ENCODE measurements at places on chromosomes 6 and 20.

DNA sequence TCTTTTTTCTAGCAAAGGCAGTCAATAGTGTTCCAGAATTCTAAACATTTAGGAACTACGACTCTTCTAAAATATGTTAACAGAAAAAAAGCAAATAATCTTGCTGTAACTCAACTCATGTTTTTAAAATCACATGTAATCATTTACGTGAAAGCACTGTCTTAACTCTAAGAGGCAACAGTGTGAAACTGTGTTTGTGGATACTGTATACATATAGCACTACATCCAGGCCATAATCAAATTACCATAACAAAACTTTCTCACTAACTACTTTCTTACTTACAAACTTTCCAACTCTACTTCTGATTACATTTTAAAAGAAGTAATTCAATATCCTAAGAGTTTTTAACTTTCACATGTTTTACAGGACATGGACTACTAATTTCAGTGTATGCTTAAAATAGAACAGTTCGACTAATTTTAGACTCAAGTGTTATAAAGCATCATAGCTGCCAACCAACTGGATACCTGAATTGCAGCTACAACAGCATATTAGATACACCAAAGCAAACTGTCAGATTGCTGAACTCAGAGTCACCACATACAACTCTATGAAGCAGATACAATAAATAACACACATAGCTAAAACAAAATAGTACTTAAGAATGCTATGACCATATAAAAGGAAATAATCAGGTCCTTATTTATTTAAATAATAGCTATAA is 121.6 kb upstream of the BEND6 start:
- no peak for DNase-seq

GRCh38 chr6:49548613-49549304 is 1.7 kb upstream of the C6orf141 start:
- no peak for DNase-seq

GRCh38 chr6:112571488-112572270 is 224.5 kb downstream of the RFPL4B start:
- no peak for DNase-seq

- no peak for DNase-seq
Measured at GRCh38 chr6:140871911-140872310, 1260.8 kb upstream of the GJE1 start.

GRCh38 chr6:26051665-26052310 is 35.4 kb upstream of the HFE start:
- DNase-seq: no peak

- DNase-seq: no peak
Measured at GRCh38 chr6:93419304-93420162, at the start of gene EPHA7. TSS of gene EPHA7 (minus strand) at chr6:93419559. CDS start at chr6:93419341, 218 bp downstream.

GRCh38 chr6:137777687-137778075 is 89.4 kb upstream of the TNFAIP3 start:
- no peak for DNase-seq

DNA sequence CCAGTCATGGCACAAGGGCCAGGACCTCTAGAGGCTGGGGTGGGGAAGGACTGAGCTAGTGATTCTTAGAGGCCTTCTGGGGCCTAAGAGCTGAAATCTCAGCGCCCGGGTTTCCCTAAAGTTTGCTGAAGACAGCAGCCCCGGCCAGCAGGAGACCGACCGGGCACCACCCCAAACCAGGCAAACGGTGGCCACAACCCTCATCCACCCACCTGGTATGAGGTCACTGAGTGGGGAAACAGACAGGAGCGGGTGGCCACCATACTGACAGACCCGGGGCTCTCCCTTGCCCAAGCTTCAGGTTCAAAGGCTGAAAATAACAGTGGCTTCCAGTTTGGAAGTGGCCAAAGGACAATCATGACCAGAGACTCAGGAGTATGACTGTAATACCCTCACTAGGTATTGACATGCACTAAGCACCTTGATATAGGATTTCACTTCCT is 35.0 kb upstream of the ID1 start:
- no peak for DNase-seq

DNA sequence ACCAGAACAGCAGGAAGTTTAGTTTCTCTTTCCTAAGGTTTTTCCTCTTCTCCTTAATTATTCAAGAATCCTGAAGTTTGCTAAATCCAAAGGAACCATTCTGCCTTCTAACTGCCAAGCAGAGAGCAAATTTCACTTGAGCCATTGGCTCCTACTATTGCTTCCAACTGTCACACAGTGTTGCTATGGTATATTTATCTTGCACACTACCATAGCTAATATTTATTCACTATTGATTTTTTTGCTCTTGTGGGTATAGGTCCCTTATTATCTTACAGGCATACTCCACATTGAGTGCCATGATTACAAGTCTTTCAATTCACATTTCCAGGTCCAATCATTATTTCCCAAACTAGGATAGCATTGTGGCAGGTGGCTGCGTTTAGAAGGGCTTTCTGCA is 266.7 kb upstream of the FLRT3 start:
- no peak for DNase-seq

- no peak for DNase-seq
Measured at GRCh38 chr6:37354526-37355384, 972 bp downstream of the RNF8 start.

- no peak for DNase-seq
Measured at GRCh38 chr6:23980965-23981364, 145.1 kb upstream of the NRSN1 start.

DNA sequence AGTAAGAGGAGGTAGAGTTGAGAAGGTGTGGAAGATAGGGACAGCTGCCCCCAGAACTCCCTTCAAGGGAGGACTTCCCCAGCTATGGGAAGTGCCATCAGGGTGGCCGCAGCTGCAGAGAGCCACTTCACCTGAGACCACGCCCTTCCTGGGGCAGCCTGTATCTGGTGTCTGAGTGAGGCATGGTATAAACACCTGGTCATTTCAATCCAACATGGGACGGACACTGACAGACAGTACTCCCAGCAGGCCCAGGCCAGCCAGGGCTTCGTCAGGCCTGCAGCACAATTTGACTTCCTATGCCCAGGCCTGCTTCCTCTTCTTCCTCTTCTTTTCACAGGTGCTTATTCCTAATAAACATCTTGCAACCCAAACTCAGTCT is 4.5 kb downstream of the SOX12 start:
- DNase-seq: no peak

- no peak for DNase-seq
Measured at GRCh38 chr6:166579237-166579850, 7.1 kb downstream of the RAMACL start.

Measured in central memory CD4-positive, alpha-beta T cell (primary cell).